Activated gamma-delta T cell (primary cell): ENCODE measurements at places on chromosomes 16 and 17.

GRCh38 chr16:22734368-22734767, 79.6 kb upstream of the HS3ST2 start:
- DNase-seq = no peak

GRCh38 chr16:67163999-67164558, 466 bp upstream of the HSF4 start:
- DNase-seq = no peak

DNA sequence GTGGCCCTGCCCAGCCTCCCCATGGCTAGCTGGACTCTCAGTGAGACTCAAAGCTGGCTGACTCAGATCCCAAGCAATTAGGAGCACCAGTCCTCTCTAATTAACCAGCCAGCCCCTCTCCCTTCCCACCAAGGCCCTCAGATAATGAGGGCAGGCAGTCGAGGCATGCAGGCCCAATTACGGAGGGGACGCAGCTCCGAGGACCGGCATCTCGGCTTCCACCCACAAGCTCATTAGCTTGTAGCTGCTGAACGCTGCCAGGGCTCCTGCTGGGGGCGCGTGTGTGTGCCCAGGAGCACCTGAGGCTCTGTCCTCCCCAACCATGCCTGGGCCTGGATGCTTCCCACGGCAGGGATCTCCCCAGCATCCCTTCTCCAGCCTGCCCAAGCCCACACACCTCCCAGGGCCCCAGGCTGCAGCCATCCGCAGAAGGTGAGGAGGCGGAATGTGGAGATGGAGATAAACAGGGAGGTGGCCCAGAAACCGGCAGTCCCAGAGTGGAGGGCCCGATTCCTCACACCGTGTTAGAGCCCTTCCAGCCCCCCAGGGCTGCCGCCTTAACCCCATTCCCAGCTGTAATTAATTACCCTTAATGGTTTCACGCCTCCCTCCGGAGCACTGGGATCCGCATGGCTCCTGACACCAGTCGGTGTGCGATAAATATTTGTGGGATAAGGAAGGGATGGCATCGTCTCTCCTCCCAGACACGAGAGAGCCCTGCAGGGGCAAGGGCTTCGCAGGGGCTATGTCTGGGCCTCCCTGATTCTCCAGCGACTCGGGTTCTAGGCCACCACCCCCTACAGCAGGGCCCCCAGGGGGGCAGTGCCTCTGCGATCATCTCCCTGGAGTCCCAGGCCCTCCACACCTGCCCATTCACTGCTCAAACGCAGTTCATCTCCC, 42.2 kb downstream of the RPH3AL start:
- no peak for DNase-seq

DNA sequence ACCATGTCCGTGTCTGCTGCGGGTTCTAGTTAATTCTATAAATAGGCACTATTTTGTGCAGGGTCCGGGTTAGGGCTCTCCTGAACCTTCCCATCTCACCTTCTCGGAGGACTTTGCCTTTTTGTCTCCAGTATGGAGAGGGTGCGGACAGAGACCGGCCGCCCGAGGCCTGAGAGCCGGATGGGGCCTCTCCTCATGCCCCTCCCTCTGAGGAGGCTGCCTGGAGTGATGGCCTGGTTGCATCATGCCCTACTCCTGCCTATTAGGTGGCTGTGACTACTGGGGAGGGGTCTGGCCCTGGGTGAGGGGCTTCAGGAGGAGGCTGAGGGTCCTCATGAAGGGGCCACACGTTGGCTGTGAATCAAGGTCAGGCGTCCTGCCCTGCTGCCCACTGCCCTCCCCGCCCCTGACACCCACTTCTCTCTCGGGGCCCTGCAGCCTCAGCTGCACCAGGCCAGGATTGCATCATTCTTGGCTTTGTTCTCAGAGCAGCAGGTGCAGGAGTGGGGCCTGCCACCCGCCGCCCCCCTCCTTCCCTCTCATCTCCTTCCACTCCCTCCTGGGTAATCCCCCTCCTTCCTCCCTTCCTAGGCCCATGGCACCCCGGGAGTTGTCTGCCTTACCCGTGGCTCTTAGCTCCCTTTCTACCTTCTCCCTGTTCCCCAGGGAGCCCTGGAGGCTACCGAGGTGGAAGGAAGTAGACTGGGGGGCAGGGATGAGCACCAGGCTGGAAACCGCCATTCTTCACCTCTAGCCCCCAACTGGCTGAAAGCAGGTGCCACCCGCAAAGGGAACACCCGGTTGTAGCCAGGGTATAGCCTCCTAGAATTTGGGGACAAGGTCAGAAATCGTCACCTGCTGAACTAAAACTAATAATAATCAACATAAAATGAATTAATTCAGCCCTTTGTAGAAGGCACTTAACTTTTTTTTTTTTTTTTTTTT, 12.7 kb upstream of the ARHGAP23 start:
- no peak for DNase-seq

- no peak for DNase-seq
These were observed 22.3 kb downstream of the MYH11 start for GRCh38 chr16:15834502-15834901.
